NCI-H1417 treated with DMSO at 0.1 percent for 48 hours (cell line): ENCODE measurements at places on chromosomes 4 and X.

DNA sequence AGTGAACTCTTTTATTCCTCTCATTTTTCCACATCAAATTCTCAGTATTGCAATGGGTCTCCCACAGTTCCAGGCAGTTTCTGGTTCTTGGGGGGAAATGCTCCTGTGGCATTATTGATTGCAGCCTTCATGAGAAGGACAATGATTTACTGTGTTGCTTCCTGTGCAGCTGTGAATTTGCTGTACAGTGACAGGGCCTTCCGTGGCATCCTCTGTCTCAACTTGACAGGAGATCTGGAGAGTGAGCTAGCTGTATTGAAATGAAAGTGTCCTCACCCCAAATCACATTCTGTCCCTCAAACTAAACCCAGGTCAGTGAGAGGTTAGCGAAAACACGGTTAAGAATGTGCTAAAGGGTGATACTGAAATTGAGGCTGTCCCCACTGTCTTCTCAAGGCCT is 77.1 kb upstream of the ATOH1 start:
- peak; percentile 70 for DNase-seq

- no peak for DNase-seq
These were observed 222.9 kb downstream of the ARHGAP24 start for GRCh38 chr4:85697854-85698253.

GRCh38 chr4:76011700-76012387 is 4.5 kb upstream of the CXCL9 start:
- no peak for DNase-seq

DNA sequence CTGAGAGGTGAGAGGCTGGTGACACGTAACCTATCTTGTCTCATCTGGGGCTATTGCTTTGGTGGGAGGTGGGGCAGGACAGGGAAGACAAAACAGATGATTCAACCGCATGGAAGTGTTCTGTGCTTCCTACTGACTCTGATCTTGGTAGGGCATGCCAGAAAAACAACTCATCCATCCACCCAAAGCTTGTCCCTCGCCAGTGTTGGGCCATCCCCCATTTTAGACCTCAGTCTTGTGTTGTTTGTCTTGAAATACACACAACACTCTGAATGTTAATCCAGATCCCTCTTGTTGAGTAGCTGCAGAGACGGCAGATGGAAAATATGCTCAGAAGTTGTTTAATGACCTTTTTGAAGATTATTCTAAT is 377 bp downstream of the CHRNA9 start:
- no peak for DNase-seq

GRCh38 chrX:47828984-47829383 is 7.7 kb upstream of the ZNF81 start:
- no peak for DNase-seq

- DNase-seq, result no peak
These were observed 181.9 kb downstream of the AFAP1 start for GRCh38 chr4:7757501-7758471.

DNA sequence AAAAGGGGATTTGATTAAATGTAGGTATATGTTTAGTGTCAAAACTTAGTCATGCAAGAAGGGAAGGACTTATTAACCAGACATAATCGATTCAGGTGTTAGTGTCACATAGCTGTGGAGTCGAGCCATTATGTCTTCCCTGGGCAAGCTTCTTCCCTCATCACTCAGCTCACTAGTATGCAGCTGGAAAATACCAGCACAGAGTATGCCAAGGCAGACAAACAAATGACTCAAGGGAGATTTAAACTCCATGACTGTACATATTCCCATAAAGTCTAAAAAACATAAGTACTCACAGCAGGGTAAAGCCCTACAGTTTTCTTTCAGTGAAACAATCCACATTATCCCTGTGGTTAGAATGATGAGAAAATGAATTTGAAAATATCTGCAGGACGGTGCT is 304.5 kb downstream of the CBLL2 start:
- no peak for DNase-seq

DNA sequence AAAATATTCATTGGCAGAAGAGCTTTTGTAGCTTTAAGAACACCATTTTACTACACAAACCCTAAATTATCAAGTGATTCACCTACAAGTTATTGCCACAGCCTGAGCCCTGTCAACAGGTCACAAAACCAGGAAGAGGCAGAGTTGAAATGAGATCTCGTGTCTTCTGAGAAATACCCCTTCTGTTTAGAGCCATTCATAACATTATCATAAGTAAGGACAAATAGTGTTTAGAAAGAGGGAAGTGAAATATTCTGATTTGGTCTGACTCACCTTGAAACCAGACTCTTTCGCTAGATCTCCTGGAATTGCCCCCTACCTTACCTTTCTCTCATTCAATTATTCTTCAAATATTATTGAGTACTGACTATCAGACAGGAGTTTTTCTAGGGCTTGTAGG is 5.9 kb downstream of the ETDB start:
- no peak for DNase-seq

DNA sequence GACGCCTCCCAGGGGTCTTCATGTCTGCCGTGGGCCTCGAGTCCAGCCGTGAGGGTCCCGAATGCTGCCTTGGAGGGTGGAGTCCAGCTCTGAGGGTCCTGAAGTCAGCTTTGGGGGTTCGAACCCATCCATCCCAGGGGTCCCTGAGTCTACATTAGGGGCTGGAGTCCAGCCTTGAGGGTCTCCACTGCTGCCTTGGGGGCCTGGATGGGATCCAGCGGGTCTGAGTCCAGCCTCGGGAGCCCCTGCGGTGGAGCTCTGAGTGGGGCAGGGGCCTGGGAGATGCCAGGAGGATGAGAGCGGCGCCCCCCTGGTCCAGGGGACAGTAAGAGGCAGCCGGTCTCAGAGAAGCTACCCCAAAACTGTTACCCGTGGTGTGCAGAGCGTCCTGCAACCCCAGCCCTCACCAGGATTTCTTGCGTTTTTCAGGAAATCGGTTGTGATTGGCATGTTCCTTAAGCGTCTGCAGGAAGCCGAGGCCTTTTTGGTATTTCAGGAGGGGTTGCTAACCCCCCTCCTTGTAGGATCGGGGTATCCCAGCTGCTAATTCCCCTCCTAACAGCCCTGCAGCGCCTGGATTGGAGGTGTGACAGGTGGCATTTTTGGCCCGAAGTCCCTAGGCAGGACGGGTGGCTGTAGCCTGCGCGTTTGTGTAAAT is 1.7 kb upstream of the GTPBP6 start:
- no peak for DNase-seq

- no peak for DNase-seq
These were observed 506.1 kb downstream of the RPA4 start for GRCh38 chrX:97389761-97390192.

GRCh38 chr4:148730766-148731165 is 288.6 kb upstream of the NR3C2 start:
- DNase-seq, result no peak

DNA sequence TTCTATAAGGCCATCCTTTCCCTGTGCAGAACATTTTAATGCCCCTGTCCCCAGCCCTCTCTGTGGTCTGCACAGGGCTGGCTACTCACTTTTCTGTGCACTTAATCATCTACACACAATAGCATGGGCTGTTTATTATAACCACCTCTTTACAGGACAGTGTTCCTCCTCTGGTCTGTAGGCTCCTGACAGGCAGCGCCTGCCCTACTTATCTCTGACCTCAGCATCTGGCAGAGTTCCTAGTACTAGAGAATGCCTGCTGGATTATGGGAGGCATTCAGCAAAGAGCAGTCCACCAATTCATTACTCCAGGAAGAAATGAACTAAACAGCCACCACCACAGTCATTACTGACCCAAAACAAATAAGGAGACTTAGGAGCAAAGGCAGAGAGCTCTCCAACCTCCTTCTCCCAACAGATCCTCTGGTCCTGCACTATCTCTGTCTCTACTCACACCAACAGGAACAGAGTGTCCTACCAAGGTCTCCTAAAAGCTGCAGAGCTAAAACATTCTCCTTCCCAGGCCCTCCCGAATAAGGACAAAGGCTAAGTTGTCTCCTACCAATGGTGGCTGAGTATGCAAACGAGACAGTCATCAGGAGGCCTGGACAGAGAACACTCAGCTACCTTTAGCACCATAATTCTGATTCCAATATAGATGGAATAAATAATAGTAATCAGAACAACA is 279.2 kb downstream of the QDPR start:
- DNase-seq, result no peak

- DNase-seq, result no peak
These were observed 9.6 kb downstream of the CTAG1A start for GRCh38 chrX:154594491-154594890.

DNA sequence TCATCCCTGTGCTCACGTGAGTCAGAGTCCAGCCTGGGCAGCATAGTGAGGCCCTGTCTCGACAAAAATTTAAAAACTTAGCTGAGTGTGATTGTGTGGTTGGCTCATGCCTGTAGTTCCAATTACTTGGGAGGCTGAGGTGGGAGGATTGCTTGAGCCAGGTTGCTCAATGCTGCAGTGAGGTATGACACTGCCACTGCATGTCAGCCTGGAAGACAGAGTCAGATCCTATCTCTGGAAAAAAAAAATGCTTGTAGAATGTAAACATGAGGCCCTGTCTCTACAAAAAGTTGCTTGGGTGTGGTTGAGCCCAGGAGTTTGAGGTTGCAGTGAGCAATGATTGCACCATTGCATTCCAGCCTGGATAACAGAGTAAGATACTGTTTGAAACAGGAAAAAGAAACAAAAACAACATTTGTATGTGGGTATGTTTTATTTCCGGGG is 11.3 kb upstream of the YTHDC1 start:
- DNase-seq, result no peak

DNA sequence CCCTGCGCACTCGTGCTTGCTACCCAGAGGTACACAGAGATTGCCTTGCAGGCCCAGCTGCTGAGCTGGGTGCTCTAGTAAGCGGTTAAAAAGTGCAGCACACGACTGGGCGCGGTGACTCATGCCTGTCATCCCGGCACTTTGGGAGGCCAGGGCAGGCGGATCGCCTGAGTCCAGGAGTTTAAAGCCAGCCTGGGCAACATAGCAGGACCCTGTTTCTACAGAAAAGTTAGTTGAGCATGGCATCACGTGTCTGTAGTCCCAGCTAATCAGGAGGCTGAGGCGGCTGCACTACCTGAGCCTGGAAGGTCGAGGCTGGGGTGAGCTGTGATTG is 5.5 kb downstream of the UVSSA start:
- DNase-seq, result no peak

DNA sequence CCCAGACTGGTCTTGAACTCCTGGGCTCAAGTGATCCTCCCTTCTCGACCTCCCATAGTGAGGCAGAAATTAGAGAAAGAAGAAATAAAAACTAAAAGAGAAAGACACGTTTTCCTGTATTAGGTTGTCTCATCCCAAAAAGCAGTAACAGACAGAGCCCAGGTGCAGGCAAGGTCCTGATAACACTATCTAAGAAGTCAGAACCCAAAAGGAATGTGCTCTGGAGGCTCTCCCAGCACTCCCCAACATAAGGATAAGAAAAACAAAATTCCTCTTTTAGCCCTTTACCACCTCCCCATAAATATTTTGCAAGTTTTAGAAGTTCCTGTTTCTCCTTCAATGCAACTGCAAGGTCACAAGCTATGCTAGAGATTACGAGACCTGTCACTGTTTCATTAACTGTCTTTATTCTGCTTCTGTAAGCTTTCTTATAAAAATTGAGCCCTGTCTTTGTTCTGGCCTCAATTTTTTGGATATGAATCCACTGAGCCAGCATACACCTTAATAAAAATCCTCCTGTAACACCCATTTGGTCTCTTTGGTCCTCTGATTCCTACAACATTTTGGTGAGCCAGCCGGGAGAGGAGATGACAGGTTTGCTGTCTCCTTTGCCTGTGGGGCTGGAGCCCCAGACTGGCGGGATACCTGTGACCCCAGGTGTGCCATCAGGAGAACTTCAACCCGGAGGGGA is 25.9 kb downstream of the LIAS start:
- DNase-seq, result no peak

DNA sequence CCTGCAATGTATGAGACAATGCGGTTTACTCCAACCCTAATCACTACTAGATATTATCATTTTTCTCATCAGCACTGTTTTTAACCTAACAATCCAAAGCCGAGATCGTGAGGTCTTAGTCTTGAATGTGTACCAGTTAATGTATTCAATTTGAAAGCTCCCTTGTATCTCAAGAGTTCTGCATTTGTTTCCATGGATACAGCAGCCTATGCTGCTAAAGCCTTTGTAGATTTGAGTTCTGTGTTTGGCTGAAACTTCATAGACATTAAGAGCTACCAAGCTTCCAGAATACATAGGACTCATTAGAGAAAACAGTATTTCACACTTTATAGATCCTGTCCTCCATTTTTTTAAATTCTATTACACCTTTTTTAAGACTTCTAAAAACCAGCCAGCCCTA is 39.9 kb downstream of the SLC9A6 start:
- DNase-seq, result no peak

- DNase-seq, result no peak
These were observed 5.5 kb downstream of the ARHGAP4 start for GRCh38 chrX:153920546-153920945.

DNA sequence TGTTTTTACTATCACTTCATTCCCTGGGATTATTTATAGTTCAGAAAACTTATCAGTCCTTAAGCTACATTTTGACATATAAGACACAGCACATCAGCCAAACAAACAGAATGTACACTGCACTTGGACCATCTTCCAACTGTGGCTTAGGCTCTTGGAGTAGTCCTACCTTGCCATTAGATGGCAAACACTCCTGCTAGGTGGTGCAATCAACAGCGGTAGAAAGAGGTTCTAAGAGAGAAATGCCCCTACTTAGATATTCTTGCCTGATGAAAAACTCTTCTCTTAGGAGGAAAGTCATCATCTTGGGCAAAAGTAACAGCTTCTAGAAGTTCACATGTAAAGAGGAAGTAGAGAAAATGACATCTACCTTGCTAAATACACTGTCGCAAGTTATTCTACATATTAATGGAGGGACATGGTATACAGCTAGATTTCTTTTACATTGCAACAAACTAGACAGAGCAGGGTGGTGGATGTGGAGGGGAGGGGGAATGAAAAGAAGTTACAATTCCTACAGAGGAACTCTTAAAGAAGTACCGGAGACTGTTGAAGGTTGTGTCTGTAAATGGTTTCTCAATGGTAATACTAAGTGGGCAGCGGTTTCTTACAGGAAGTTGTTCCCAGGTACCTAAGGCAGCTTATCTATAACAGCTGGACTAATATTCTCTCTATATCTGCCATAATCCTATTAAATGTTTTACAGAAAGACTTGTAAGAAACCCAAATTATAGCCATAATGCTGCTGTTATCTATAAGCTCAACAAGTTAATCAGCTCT is 8.1 kb upstream of the STPG2 start:
- DNase-seq, result no peak

DNA sequence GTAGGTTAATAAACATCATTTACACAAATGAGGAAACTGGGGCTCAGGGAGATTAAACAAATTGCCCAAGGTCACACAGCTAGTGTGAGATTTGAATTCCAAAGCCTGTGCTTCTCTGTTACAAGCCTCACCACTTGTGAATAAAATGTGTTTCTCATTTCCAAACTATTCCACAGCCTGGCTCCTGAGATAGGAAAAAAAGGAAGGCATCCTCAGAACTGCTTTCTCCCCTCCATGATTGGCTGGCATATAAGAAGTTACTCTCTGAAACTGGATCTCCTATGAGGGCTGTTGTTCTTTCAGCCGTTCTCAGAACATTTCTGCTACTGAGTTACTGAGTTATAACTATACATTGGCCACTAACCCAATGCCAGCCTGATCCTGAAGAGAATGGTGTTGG is 237.9 kb downstream of the MAML3 start:
- no peak for DNase-seq
